ENCODE measurements at places on chromosomes 6 and 20.

DNA sequence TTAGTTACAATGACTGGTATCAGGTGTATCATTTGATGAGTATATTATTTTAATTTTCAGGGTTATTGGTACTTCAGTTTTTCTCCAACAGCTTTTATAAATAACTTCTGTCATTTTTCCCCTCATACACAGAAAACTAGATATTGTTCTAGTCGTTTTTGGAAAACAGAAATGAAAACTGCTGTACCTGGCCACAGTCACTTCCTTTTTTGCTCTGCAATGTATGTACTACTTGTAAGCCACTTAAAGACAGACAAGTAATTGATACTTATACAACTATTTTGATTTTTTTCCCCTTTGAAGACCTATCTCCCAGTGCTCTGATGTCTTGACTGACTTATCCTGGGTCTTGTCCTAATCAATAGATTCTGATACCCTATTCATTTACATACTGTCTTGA, 218.6 kb upstream of the RUNX2 start:
- no peaks in the 10 kb centered on the region for H3K4me1 ChIP-seq
- DNase-seq, result no peak
- H3K27me3 ChIP-seq, result no peaks in the 10 kb centered on the region
- H3K36me3 ChIP-seq, result no peaks in the 10 kb centered on the region
- no peak overlapping the region for H3K27ac ChIP-seq

- H3K4me1 ChIP-seq, result no peaks in the 10 kb centered on the region
- H3K27me3 ChIP-seq, result peaks cover 49% of the 10 kb centered on the region
- H3K27ac ChIP-seq, result no peak overlapping the region
- peak; percentile 92 for DNase-seq
- peaks cover 8% of the 10 kb centered on the region for H3K36me3 ChIP-seq
- no peak overlapping the region for H3K4me3 ChIP-seq
Measured at GRCh38 chr20:3753098-3753497, 14.5 kb downstream of the ADISSP start.

GRCh38 chr20:18857640-18858039, 44.1 kb downstream of the SCP2D1 start:
- no peak overlapping the region for H3K27ac ChIP-seq
- no peaks in the 10 kb centered on the region for H3K27me3 ChIP-seq
- H3K4me1 ChIP-seq, result no peaks in the 10 kb centered on the region
- H3K4me3 ChIP-seq, result no peak overlapping the region
- no peak for DNase-seq

DNA sequence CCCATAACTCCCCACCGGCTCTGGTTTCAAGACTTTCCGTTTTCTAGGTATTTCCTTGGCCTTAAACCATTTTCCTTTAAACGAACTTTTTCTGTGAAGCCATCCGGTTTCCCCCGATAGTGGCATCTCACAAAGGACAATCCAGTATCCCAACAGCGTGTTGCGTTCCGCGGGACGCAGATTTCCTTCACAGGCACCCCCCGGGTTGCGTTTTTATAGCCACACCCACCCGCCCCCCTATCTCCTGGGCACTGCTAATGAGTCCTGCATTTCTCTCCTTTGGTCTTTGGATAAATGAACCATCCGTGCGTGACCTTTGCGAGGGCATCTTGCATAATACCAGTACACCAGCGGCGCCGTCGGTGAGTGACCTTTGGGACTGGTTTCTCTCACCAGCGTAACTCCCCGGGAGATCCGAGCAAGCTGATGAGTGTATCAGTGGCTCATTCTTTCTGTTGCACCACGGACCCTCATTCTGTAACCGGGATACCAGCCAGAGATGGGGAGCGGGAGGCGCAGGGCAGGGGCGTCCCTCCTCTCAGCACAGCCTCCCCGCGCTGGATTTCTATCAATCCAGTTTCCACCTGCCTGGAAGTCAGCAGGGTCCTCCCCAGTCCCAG, 586 bp upstream of the NQO2 start:
- H3K4me1 ChIP-seq, result no peaks in the 10 kb centered on the region
- no peak for DNase-seq
- H3K27ac ChIP-seq, result no peak overlapping the region
- H3K27me3 ChIP-seq, result peaks cover 8% of the 10 kb centered on the region
- peak overlapping the region; percentile 85 for H3K4me3 ChIP-seq

DNA sequence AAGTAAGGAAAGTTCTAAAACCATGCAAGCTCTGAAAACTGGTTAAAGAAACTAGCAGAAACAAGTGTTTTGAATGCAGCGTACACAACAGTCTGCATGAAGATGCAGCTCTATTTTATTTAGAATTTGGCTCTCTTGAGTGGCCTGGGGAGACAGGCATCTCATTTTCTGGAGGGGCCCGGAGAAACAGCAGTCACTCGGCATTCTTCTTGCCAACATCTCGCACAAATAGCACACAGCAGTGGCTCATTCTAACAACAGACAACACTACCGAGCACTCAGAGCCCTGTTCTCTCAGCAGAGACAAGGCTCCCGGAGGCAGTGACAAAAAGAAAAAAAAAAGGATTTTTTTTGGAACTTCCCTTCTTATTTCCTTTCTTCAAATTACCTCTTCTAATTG, 108.5 kb upstream of the STMND1 start:
- no peak for DNase-seq
- H3K36me3 ChIP-seq, result no peaks in the 10 kb centered on the region
- H3K4me3 ChIP-seq, result no peak overlapping the region
- H3K27ac ChIP-seq, result no peak overlapping the region
- peaks cover 18% of the 10 kb centered on the region for H3K27me3 ChIP-seq
- no peaks in the 10 kb centered on the region for H3K4me1 ChIP-seq

DNA sequence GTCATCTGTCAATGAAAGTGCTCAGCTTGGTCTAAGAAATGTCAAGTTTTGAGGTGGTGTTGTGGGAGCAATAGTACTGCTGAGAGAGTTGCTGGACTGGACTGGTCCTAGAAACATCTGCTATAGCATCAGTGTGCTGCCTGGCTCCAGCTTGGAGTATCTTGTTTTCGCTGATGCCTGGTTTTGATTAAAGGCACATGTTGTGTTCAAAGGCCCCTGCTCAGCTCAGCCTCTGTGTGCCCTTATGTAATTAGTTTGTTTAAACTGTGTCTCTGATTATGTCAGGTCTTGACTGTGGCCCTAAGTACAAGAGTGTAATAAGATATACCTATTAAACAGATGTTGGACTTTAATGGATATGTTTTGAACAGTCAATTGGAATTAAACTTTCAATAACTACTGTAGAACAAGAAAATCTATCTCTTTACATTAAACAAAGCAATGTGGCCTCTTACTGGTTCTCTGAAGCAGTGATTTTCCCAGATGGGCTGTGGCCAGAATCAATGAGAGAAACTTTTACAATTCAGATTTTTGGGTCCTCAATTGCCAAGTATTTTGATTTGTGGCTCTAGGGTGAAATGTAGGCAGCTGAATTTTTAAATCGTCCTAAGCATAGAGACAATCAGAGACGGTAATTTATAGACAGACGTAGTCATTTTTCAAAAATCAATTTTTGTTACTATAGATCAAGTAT, 668.2 kb downstream of the DHX35 start:
- H3K4me3 ChIP-seq, result no peak overlapping the region
- H3K36me3 ChIP-seq, result no peaks in the 10 kb centered on the region
- no peaks in the 10 kb centered on the region for H3K4me1 ChIP-seq
- H3K27ac ChIP-seq, result no peak overlapping the region
- H3K27me3 ChIP-seq, result no peaks in the 10 kb centered on the region

GRCh38 chr20:51937779-51938178, 135.5 kb upstream of the SALL4 start:
- no peaks in the 10 kb centered on the region for H3K36me3 ChIP-seq
- H3K27me3 ChIP-seq, result no peaks in the 10 kb centered on the region
- DNase-seq, result no peak
- no peak overlapping the region for H3K4me3 ChIP-seq

- peaks cover 11% of the 10 kb centered on the region for H3K4me1 ChIP-seq
- peaks cover 38% of the 10 kb centered on the region for H3K36me3 ChIP-seq
- no peak overlapping the region for H3K4me3 ChIP-seq
- H3K27me3 ChIP-seq, result no peaks in the 10 kb centered on the region
- H3K27ac ChIP-seq, result no peak overlapping the region
Measured at GRCh38 chr6:4129446-4129845, 5.9 kb downstream of the ECI2 start.

- no peak for DNase-seq
- H3K36me3 ChIP-seq, result no peaks in the 10 kb centered on the region
- H3K4me1 ChIP-seq, result peaks cover 5% of the 10 kb centered on the region
- no peak overlapping the region for H3K4me3 ChIP-seq
- H3K27ac ChIP-seq, result no peak overlapping the region
Measured at GRCh38 chr6:106551155-106551554, 78.1 kb downstream of the RTN4IP1 start.

GRCh38 chr6:7184502-7184901, 76.7 kb downstream of the RREB1 start:
- peaks cover 78% of the 10 kb centered on the region for H3K36me3 ChIP-seq
- peaks cover 20% of the 10 kb centered on the region for H3K4me1 ChIP-seq
- DNase-seq, result no peak
- H3K4me3 ChIP-seq, result no peak overlapping the region
- no peak overlapping the region for H3K27ac ChIP-seq
- H3K27me3 ChIP-seq, result no peaks in the 10 kb centered on the region

- H3K27me3 ChIP-seq, result no peaks in the 10 kb centered on the region
- no peak for DNase-seq
- H3K4me3 ChIP-seq, result no peak overlapping the region
- no peaks in the 10 kb centered on the region for H3K36me3 ChIP-seq
- no peaks in the 10 kb centered on the region for H3K4me1 ChIP-seq
Measured at GRCh38 chr6:78835817-78836216, 31.5 kb upstream of the IRAK1BP1 start.

DNA sequence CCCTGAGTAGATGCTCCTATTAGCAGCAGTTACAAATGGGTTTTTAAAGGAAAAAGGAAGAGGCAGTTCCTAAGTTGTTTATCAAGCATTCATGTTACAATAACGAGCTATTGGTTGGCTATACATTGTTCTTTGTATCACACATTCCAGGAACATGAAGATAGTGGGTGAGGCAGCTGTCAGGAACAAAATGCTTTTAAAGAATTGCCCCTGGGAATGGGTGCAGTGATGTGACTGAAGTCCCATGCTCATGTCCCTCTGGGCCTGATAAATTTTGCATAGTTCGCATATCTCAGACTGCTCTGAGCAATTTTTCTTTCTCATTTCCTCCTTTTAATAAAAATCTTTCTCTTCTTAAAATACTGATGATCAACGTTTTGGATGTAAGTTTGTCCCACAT, 3.7 kb downstream of the ENPP1 start:
- H3K4me3 ChIP-seq, result peak overlapping the region; percentile 28
- H3K27ac ChIP-seq, result no peak overlapping the region
- no peaks in the 10 kb centered on the region for H3K36me3 ChIP-seq
- peaks cover under 1% of the 10 kb centered on the region for H3K4me1 ChIP-seq

DNA sequence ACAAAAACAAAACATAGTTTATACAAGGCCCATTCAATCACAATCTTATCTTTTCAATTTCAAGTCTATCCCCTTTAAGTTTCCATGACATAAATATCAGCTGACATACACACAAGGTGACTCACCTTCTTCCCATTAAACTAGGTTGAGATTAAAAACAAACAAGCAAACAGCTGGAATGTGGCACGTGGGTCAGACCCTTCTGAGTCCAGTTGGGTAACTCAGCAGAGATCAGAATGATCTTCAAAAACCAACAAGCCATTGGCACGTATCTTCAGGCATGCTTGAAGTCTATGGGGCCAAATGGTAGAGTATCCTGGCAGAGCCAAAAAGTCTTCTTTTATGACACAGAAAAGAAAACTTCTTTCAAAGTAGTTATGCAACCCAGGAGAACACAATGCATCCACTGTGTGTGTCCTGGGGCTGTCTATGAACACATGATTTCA, 603.5 kb upstream of the CITED2 start:
- H3K4me3 ChIP-seq, result no peak overlapping the region
- DNase-seq, result peak; percentile 55
- no peaks in the 10 kb centered on the region for H3K27me3 ChIP-seq
- H3K36me3 ChIP-seq, result no peaks in the 10 kb centered on the region
- no peak overlapping the region for H3K27ac ChIP-seq
- peaks cover 9% of the 10 kb centered on the region for H3K4me1 ChIP-seq

- DNase-seq, result no peak
- H3K4me1 ChIP-seq, result peaks cover 7% of the 10 kb centered on the region
- no peak overlapping the region for H3K27ac ChIP-seq
- no peaks in the 10 kb centered on the region for H3K27me3 ChIP-seq
- H3K36me3 ChIP-seq, result no peaks in the 10 kb centered on the region
Measured at GRCh38 chr6:157519255-157520116, 138.5 kb downstream of the ZDHHC14 start.

GRCh38 chr6:154478701-154479060, 31.8 kb downstream of the CNKSR3 start:
- no peak overlapping the region for H3K4me3 ChIP-seq
- DNase-seq, result no peak
- H3K27me3 ChIP-seq, result no peaks in the 10 kb centered on the region
- peak overlapping the region; percentile 79 for H3K27ac ChIP-seq

DNA sequence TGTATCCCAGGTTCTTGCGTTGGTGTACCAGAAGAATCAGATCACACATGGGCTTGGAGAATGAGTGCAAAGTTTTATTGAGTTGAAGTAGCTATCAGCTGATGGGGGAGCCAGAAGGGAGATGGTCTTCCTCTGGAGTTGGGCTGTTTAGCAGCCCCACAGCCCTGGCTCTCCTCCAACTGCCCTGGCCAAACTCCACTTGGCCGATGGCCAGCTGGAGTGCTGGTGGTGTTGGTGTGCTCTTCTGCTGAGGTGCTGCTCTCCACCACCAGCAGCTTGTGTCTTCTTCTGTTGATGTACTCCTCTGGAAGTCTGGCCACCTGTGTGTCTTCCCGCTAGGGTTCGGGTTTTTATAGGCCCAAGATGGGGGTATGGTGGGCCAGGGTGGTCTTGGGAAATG, 172.8 kb downstream of the TINAG start:
- H3K27ac ChIP-seq, result no peak overlapping the region
- H3K4me3 ChIP-seq, result no peak overlapping the region
- no peaks in the 10 kb centered on the region for H3K4me1 ChIP-seq
- H3K27me3 ChIP-seq, result no peaks in the 10 kb centered on the region
- H3K36me3 ChIP-seq, result no peaks in the 10 kb centered on the region

DNA sequence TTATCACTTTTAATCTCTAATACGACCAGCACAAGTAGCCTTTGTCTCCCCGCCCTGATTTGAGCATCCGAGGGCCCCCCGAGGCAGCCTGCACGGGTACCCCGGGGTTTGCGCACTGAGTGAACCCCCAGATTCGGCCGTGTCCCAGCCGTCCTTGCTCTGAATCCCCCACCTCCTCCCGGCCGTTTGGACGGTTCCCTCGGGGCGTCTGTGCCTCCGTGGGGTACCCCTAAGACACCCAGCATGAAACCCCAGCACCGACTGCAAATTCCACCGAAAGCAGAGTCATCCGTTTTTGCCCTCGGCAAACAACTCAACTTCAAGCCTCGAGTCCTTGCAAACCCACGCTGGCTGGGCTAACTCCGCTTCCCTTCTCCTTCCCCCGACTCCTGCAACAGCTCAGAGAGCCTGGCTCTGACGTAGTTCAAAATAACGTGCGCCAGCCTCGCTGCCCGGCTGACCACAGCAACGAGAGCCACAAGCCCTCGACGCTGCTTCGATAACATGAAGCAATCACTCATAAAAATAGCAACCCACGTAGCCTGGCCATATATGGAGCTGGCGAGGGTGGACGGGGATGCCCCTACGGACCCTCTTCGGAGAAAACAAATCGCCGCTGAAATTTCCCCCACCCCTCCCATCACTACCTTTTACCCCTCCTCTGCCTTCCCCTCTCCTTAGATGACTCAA, 764 bp upstream of the SNAP25 start:
- H3K4me3 ChIP-seq, result peak overlapping the region; percentile 80
- no peak overlapping the region for H3K27ac ChIP-seq
- no peaks in the 10 kb centered on the region for H3K4me1 ChIP-seq
- peaks cover 70% of the 10 kb centered on the region for H3K27me3 ChIP-seq
- no peaks in the 10 kb centered on the region for H3K36me3 ChIP-seq

- H3K4me3 ChIP-seq, result no peak overlapping the region
- H3K27ac ChIP-seq, result no peak overlapping the region
- H3K4me1 ChIP-seq, result no peaks in the 10 kb centered on the region
- H3K27me3 ChIP-seq, result no peaks in the 10 kb centered on the region
Measured at GRCh38 chr6:156337801-156338200, 439.4 kb upstream of the ARID1B start.

GRCh38 chr6:140393665-140394540, 1019.5 kb upstream of the CITED2 start:
- no peak for DNase-seq

Data from endodermal cell (in vitro differentiated cells).